M059J (cell line): ENCODE measurements at places on chromosomes 7 and 10.

- no peak for DNase-seq
Measured at GRCh38 chr10:104516986-104517385, 124.1 kb upstream of the SORCS3 start.

DNA sequence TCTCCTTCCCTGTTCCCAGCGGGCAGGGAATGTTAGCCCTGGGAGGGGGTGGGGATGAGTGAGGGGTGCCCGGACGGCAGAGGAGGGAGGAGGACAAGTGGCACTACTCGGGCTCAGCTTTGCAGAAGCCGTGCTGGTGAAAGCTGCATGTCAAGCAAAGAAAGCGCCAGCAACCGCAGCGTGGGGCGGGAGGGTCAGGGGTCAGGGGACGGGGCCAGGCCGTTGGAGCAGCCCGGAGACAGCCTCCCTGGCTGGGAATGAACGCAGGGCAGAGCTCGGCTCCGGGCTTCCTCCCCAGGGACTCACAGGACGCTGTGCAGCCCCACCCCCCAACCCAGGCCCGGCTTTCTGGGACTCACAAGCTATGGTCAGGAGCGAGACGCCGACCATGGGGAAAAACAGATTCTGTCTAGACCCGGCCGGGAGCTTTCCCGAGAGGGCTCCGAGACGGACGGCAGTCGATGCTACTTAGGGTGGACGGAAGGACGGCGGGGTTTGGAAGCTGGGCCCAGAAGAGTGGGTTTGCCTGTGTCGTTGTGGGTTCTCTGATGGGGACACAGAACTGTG lies 113.4 kb downstream of the VIPR2 start:
- no peak for DNase-seq

DNA sequence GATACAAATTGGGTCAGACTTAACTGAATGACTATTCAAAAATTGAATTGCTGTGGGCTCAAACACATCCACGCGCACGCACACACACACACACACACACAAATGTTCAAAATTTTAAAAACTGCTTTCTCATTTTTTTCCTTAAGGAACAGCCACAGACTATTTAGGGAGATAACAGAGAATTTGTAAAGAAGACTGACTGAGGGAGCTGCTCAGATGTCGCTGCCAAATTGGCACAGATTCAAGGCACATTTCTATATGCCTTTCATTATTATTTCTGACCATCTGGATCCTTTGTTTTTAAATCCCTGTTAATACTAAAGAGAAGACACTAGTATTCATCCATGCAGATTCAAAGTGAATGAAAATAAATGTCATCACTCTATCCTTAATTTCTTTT lies 154.8 kb downstream of the DGKB start:
- no peak for DNase-seq

DNA sequence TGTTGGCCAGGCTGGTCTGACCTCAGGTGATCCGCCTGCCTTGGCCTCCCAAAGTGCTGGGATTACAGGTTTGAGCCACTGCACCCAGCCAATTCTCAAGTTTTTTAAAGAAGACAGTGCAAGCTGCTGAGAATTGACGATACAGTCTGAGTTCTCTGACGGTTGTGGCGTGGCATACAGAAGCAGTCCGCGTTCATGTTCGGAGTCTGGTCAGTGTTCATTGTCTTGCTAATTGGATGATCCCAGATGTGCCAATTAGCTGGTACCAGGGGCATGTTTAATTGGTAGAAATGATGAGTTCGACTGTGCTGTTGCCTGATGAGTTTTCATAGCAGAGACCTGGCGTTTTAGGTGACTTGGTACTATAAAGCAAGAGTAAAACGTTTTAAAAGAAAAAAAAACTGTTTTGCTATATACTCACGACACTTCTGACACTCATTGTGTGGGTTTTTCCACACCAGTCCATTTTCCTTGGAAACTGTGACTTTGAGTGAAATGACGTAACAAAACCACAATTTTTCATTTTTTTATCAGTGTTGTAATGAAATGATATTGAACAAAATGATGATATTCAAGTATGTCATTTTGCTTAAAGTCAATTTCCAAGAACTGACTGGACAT lies 32.3 kb downstream of the CAMK1D start:
- no peak for DNase-seq

GRCh38 chr7:157429680-157430224 lies 92.9 kb downstream of the DNAJB6 start:
- DNase-seq: no peak

- no peak for DNase-seq
Measured at GRCh38 chr7:30968294-30968693, 4.5 kb downstream of the GHRHR start.

GRCh38 chr10:83023662-83024061 lies 1115.6 kb upstream of the GHITM start:
- no peak for DNase-seq

- no peak for DNase-seq
Measured at GRCh38 chr10:49023752-49024151, 84.1 kb upstream of the LRRC18 start.

DNA sequence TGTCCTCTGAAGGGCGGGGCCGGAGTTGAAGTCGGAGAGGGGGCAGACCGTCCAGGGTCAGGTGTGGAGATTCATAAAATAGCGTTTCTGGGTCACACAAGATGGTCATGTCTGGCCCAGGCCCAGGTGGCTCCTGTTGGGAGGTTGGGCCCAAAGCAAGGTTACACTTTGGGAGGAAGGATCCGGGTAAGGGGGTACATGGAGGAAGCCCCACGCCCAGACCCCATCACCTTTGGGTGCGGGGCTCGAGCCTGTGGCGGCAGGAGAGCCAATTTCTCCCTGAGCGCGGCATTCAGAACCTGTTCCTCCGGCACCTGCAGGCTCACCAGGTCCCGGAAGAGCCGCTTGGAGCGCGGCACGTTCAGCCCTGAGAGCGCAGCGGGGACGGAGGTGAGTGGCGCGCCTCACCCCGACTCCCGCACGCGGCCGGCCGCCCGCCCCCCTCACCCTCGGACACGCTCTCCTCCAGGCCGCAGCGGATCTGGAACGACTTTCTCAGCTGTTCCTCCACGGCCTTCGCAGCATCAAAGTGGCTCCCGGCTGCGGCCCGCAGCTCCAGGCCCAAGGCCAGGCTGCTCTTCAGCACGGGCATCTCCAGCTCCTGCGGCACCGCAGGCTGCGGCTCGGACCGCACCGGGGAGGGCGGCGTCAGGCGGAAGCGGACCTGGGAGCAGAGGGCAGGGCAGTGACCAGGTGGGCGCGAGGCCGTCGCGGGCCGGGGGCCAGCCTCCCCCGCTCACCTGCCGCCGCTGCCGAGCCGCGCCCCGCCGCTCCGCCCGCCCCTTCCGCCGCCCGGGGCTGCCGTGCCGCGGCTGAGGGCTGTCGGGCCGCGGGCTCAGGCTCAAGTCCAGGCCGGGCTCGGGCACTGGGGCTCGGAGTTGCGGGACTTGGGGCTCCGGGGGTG lies 644 bp downstream of the PPP1R35 start:
- no peak for DNase-seq

DNA sequence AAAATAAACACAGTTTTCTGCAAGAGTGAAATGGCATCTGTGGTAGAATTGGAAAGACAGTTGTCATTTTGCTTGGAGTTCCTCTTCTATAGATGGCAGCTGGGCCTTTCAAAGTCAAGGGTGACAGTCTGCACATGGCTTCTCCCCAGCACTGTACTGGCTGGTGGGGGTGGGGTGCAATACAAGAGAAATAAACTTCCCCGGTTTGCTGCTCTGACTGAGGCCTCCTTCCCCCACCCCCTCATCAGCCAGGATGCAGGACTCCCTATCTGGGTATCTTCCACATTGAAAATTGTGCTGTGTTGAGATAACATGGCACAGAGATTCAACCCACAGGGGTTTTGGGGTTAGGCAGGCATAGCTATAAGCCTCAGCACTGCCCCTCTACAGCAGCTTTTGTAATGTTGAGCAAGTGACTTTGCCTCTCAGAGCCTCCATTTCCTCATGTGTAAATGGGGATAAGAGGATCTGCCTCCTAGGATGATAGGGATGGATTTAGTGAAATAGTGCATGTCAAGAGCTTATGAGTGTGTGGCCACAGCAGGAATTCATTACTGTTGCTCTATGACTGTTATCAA lies 85.8 kb upstream of the WDR11 start:
- DNase-seq: no peak

GRCh38 chr10:28276384-28276783 lies 26.5 kb downstream of the MPP7 start:
- no peak for DNase-seq

DNA sequence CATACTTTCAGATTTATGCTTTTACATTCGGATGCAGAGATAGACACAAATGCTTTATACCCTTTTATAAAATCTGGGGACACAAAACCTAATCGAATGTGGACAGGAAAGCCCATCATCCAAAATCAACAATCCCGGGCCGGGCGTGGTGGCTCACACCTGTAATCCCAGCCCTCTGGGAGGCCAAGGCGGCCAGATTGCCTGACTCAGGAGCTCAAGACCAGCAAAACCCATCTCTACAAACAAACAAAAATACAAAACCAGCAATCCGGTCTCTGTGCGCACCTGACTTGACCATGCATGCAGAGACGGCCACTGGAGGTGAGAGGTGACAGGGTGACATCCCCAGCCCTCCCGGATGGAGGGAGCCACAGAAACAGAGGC lies 13.5 kb downstream of the COBL start:
- DNase-seq: no peak
